NCI-H1417 treated with DMSO at 0.1 percent for 48 hours (cell line): ENCODE measurements at places on chromosomes 5 and 9.

GRCh38 chr5:10599862-10600284 lies 36.0 kb downstream of the ANKRD33B start:
- no peak for DNase-seq

DNA sequence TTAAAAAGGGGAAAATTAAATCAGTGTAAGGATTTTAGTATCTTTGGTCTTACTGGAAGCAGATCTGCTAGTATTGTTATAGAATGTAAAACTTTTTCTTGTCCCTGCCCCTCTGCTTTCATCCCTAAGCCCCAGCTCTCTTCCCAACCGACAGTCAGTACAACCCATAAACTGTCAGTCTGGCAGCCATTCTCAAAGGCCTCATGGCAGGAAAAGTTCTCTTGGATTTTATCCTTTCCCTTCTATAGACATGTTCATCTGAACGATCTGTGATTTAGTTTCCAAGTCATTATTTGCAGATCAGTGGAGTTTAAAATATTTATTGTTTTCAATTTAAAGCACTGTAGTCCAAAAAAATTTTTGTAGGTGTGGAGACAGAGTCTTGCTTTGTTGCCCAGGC lies 39.2 kb downstream of the ARRDC3 start:
- DNase-seq: no peak

DNA sequence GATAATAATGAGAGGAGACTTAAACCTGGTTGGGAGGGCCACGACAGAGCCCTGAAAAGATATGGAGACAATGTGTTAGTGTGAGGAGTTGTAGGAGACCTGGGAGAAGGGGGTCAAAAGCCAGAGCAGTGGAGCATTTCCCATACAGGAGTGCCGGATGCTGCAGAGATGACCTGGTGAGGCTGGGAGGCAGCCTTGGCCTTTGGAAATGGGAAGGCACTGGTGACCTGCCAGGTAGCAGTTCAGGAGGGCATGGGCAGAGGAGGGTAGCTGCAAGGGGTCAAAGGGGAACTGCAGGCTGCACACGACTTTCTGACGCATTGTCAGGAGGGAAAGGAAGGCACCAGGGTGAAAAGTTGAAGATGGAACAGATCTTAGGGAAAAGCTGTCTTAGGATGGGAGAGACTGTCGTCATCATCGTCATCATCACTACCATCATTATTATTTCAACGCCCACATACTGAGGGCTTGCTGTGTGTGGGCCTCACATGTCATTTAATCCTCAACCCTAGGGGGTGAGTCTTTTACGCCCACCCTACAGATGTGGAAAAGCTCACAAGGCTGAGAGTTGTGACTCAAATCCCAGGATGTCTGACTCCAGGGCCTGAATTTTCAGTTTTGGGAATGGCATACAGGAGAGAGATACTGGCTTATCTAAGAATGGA lies 13.3 kb downstream of the ARAP3 start:
- no peak for DNase-seq

GRCh38 chr9:4167079-4167671 lies 132.7 kb downstream of the GLIS3 start:
- no peak for DNase-seq

- DNase-seq: no peak
Observed at GRCh38 chr5:19479562-19479961, 508.4 kb downstream of the CDH18 start.

- DNase-seq: no peak
Observed at GRCh38 chr5:125202871-125203438, 456.5 kb upstream of the ZNF608 start.

- no peak for DNase-seq
Observed at GRCh38 chr9:132288361-132288760, 66.4 kb downstream of the SETX start.

DNA sequence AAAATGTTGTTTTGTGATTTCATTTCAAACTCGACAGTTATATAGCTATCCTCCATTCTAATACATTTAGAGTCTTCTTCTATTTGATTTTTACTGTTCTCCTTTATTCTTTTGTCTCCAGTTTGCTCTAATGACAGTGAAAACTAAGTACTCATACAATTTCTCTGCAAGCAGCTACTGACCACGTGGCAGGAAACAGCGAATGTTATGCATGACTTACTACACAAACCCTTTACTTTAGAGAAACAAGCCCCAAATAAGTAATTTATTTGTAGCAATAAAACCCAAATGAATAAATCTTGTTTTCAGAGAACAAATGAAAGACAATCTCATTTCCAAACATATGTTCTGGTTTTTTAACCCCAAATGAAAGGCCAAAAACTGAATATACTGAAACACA lies 41.9 kb downstream of the CDH6 start:
- no peak for DNase-seq

- DNase-seq: no peak
Observed at GRCh38 chr5:59256331-59256730, 637.2 kb downstream of the PDE4D start.

DNA sequence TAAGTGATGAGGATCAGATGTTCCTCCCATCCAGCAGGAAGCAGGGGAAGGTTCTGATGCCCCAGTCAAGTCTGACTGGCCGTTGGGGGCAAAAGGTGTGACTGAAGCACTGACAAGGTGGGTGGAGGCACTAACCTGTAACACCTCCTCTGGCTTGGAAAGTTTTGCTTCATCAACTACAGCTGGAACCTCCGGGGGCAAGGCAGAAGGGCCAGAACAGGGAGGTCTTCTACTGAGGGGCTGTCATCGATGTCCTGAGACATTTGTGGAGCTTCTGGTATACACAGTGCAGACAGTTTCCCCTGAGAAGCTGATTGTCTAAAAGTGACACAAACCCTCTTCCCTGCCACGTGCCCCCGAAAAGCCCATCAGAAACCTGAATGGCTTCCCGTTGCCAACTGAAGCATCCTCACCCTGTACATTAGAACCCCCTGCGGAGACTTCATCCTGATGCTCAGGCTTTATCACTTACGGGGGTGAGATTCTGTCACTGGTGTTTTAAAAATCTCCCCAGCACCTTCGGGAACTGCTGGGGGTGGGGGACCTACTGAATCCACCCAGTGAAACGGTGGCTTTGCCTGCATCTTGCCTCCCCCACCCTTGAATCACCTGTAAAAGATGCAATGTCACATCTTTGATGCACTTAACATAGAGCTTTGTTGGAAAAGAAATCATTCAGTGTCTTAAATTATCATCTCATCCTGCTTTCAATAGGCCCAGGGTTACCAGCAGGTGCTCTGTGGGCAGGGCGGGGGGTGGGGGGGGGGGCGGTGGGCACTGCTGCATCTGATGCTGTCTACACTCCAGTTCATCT lies 24.6 kb downstream of the TRAF1 start:
- DNase-seq: no peak

GRCh38 chr5:53542926-53543325 lies 17.5 kb upstream of the NDUFS4 start:
- no peak for DNase-seq

GRCh38 chr9:38771593-38771992 lies 51.7 kb upstream of the FAM240B start:
- no peak for DNase-seq

DNA sequence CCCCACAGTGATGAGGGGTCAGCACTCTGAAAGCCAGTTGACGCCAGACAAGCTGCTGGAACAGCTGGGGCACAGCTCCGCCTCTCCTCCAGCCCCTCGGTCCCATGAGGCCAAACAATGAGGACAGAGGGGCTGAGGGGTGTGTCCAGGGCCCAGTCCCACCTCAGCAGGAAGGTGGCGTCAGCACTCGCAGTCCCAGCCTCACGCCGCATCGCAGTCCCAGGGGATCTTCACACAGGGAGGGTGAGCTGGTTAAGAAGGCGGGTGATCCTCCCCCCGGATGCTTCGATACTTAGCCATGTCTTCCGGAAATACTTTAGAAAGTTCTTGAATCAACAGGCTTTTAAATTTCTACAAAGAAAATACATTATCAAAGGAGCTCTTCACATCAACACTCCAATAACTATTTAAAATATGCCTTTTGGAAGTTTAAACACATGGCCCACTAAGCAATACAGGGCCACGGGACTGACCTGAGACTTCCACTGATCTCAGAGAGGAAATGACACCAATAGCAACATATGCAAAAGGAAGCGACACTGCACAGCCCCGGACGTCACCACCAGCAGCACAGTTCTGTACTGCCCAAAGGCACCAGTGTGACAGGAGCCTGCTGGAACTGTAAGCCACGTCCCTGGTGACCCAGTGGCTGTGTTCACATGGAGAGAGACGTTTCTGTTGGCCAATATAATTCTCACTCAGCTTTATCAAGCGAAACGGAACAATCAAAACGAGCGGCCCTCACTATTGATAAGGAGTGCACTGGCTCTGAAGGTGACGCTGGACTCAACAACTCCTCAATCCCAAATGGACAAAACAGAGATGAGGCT lies 5.9 kb downstream of the MED10 start:
- DNase-seq: no peak

GRCh38 chr5:65830856-65831255 lies 95.5 kb upstream of the ERBIN start:
- no peak for DNase-seq

DNA sequence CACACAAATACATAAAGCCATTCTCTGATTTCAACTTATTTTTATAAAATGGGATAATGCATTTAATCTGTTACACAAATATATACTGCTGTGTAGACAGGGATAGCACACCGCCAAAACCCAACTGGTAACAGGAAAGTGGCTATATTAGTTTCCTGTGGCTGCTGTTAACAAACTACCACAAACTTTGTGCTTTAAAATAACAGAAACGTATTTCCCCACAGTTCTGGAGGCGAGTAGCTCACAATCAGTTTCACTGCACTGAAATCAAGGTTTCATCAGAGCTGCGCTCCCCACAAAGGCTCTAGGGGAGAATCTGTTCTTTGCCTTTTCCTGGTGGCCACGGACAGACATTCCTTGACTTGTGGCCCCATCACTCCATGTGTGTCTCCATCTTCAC lies 94.0 kb downstream of the MLLT3 start:
- DNase-seq: no peak

DNA sequence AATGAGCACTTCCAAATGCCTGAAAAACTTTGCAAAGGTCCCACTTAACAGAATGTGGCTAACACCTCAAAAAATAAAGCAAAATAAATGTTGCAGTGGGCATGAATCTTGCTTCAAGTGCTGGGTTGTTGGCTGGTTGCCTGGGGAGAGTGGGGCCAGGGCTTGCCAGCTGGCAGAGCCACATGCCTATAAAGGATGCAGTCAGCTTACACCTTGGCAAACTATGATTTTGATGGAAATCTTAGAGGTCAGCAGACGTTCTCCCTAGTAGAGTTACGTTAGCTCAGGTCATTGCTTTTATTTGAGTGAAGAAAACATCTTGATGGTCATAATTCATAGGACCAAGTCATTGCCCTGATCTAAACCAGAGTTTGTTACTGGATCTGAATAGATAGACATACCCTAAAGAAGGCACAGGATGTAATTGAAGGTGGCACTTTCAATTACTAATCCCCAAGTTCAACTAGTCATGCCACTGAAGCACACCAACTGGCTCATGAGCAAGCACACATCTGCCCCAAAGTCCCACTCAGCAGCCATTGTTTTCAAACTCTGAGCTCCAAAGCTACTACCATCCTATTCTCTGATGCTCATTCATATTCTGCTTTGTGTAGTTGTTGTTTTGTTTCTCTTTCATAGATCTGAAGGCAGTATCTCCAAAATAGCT lies 51.2 kb upstream of the ZSWIM6 start:
- DNase-seq: no peak

DNA sequence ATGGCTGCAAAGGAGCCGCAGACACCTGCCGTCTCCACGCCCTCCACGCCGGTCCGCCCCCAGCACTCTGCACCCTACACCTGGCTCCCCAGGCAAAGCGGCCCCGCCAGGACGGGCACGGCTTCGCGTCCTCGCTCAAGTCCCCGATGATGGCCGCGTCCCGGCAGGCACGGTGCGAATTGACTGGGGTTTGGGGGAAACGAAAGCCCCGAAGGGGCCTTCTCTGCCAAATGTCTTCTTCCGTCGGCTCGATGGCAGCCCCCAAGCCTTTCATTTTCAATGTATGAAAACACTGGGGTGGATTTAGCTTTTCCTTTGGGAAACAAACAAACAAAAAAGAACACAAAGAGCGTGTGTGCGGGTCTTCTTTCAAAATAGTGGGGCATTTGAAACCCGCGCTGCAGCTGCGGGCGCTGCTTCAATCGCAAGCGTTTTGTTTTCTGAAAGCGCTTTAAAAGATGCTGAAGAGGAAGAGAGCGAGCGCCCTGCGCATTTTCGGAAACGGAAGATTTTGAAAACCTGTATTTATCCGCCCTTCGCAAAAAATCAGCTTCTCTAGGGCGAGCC lies 160.0 kb downstream of the RMI1 start:
- peak; percentile 31 for DNase-seq

- no peak for DNase-seq
Observed at GRCh38 chr5:65144136-65144871, 337.4 kb downstream of the ADAMTS6 start.

DNA sequence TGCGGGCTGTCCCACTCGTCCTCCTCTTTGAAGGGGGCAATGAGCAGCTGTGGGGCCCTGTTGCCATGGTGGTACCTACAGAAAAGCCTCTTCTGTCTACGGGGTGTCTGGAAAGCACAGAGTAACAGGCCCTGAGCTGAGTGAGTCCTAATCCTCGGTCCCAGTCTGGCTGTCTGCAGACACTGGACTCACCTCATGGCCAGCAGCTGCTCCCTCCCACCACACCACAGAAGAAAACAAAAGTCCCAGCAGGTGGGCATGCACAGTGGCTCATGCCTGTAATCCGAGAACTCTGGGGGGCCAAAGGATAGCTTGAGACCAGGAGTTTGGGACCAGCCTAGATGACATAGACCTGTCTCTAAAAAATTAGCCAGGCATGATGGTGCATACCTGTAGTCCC lies 19.9 kb downstream of the P4HA2 start:
- no peak for DNase-seq

DNA sequence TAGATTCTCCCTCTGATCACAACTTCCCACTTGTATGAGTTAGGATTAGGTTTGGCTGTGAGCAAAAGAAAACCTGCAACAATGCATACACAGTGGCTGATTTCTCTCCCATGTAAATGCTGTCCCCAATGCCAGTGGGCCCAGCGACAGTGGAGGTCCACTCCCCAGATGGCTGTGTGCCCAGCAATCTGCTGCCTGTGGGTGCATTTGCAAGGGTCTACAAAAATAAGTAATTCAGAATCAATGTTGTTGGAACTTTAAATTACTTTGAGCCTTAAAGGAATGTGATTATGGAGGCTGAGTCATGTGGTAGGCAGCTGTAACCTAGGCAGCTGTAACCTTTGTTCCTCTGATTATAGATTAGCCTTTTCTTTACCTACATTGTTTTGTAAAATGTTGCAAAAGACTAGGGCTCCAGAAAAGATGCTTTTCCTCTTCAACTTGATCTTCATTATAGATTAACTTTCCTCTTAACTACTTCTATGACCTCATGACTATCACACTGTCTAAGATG lies 14.2 kb upstream of the MXD3 start:
- no peak for DNase-seq

DNA sequence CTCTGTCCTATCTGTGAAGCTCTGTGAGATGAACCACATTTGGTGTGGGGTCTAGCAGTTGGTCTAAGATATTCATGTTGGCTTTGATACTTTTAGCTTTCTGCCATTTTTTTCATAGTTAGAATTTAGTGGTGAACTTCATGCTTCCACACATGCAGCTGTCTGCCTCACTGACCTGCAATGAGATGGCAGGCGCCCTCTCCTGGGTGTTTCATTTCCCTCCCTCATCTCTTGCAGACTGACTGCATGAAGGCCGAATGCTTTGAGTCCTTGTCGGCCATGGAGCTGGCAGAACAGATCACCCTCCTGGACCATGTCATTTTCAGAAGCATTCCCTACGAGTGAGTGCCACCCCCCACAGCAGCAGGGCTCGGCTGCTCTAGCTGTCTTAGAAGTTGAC lies 26.1 kb upstream of the CKMT2 start:
- DNase-seq: no peak

GRCh38 chr9:99055384-99055783 lies 49.5 kb upstream of the TGFBR1 start:
- no peak for DNase-seq
